ENCODE measurements at places on chromosomes 1 and 21.

GRCh38 chr1:67767103-67767782, 66.0 kb downstream of the GNG12 start:
- DNase-seq: no peak

GRCh38 chr1:210117198-210117597, 115.4 kb upstream of the SERTAD4 start:
- DNase-seq: no peak

DNA sequence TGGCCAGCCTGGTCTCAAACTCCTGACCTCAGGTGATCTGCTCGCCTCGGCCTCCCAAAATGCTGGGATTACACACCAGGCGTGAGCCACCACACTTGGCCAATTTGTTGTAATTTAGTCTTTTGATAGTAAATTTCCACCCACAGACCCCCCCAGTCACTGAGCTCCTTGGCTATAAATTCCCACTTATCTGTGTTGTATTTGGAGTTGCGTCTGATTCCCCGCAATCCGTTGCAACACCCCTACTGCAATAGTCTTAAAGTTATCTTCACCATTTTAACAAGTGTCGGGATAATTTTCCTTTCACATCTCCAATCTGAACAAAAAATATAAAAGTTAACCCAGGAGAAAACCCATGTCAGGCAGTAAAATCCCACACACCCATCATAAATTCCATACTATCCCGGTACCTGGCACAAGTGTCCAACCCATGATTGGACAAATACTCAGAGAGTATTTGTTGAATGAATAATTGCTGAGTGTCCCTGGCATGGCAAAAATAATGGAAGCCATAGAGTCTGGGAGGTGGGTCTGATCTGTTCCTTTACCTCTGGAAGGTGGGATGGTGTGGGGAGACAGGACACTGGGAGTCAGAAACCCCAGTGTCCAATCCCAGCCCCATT, 9.3 kb upstream of the CNR2 start:
- DNase-seq: no peak

DNA sequence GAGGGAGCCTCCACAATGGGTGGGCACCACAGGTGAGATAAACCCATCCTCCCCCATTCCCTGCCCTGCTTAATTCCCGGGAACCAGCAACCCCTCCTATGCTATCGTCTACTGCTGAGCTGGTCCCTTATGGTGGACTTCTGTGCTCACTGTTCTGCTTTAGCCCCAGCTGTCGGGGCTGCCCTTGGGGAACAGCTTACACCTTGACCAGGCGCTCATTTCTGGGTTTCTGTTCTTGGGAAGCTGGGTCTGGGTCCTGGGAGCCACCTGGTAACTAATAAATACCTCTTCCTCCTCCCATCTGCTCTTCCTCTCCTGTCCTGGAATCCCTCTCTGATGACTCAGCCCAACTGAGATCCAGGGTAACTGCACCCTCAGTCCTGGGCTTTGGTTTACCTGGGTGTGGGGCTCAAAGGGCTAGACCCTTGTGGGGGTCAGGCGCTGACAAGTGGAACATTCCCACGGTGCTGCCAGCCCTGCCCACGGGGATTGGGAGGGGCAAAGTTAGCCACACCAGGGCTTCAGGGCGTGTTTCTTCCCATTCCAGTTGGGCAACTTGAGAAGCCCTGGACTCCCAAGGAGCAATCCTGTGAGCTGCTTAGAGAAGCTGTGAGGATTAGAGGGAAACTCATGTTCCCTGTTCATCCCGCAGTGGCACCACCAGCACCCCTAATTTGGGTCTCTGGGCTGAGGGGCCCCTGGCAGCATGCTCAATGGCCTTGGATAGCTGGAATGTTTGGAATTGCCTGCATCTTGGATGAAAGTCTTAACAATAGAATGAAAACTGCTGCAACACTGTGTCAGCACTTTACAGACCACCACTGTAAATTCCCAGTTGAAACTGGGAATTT, 1.6 kb downstream of the PCAT6 start:
- DNase-seq: no peak

DNA sequence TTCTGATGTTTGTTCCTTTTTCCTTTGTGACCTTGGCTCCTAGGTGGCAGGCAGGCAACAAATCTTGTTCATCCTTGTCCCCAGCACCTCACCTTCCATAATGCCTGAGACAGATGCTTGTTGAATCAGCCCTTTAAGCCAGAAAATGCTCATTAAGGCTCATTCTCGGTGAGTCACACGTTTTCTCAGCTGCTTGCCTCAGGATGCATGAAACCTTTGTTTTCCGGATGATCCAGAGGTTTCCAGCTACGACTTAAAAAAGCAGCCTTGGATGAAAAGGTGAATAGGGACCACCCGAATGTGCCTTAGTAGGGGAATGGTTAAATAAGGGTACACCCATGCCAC, 4.6 kb upstream of the ATP13A2 start:
- no peak for DNase-seq

DNA sequence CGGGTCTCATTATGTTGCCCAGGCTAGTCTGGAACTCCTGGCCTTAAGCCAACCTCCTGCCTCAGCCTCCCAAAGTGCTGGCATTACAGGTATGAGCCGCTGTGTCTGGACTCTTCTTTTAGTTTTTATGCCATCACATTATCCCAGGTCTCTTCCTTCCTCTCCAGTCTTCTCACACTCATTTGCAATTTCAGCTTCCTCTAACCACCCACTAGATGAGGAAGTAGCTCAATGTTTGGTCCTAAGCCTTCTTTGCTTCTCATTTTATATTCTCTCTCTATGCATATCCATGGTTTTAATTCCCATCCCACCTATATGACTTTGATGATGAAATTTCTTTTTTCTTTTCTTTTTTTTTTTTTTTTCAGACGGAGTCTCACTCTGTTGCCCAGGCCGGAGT, 3.1 kb upstream of the ZBTB8A start:
- DNase-seq: no peak

GRCh38 chr1:224544346-224545110, 71.6 kb upstream of the CNIH3 start:
- DNase-seq: no peak

GRCh38 chr1:113389359-113389952, 859 bp upstream of the MAGI3 start:
- DNase-seq: no peak

DNA sequence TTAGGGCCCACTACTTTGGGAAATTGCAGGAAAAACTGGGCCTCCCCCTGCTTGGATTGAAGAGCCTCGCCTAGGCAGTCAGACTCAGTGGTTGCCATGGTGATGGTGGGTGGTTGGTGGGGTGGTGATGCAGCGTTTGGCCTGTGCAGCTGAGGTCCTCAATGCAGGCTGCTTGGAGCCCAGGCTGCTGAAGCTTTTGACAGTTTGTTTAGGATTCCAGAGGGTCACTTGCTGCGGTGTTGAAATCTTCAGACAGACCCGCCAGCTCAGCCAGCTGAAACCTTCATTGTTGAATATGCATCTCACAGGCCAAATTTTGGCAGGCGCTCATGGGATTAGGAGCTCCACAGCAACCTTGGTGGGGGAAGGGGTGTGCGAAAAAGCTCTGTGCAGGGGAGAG, 67.9 kb downstream of the CACNA1E start:
- DNase-seq: no peak

DNA sequence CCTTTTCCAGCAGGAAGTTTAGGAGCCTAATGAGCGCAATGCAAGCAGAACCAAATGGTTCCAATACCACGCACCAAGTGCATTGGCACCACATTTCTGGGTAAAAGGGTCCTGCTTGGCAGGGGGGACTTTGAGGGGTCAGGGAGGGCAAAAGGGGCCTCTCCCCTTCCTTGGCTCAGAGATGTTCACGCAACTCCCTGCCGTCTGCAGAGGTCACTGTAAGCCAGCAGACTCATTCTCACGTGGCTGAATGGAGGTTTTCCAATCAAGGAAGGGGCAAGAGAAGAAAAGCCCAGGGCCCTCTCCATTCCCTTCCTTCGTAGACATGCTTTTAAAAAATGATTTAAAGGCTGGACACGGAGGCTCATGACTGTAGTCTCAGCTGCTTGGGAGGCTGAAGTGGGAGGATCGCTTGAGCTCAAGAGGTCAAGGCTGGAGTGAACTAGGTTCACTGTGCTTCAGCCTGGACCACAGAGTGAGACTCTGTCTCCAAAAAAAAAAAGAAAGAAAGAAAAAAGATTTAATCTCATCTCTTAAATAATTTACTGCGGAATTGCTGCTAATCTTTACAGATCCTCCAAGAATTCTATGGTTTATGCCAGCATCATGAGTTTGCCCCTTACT, 80.3 kb downstream of the RUNX3 start:
- no peak for DNase-seq

DNA sequence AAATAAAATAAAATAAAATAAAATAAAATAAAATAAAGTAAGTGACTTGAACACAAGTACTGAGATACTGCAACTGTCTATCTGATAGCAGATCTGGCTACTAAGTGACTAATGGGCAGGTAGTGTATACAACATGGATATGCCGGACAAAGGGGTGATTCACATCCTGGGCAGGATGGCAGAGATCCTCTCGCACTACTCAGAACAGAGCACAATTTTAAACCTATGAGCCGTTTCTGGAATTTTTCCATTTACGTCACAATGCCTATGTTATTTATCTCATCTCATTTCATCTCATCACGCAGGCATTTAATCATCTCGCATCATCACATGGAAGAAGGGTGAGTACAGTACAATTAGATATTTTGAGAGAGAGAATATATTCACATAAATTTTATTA, 233.3 kb upstream of the COA6 start:
- DNase-seq: no peak

GRCh38 chr1:167923324-167924056, 9.6 kb upstream of the ADCY10 start:
- DNase-seq: no peak

DNA sequence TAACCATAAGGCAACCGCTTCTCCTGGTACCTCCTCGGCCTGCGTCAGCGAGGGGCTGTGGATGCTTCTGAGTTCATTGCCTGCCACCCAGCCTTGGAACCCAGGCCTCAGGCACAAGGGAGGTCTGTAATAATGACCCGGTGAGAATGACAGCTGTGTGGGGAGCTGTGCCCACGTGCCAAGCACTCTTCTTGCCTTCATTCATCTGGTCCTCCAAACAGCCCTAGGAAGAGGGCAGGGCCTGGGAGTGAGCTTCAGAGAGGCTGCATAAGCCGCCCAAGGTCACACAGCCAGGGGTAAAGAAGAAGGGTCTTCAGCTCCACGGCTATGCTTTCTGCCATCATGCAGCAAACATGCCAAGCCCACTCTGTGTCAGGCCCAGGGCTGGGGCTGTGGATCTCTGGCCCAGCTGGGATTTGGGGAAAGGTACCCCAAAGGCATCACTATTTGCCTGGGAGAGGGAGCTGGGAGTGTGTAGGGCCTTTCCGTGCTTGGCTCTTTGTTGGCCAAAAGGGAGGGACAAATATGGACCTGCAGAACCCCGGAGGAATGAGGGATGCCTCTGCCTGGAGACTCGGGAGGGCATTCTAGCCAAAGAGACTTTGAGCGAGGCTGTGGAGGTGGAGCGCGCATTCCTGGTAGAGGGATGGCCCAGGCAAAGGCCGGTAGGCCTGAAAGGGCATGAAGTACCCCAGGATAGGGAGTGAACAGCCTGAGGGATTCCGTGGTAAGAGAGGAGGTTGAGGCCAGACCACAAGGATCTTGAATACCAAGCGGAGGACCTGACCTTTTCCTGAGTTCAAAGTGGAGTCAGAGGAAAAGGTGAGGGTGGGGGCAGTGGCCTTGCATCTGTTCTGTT, 10.1 kb upstream of the EDN2 start:
- DNase-seq: no peak

All from aorta (tissue), 5 donors.